Fibroblast of the conjunctiva (primary cell): ENCODE measurements at places on chromosomes 7 and 10.

- no peak for DNase-seq
Measured at GRCh38 chr7:130021105-130021834, 29.9 kb downstream of the ZC3HC1 start.

- DNase-seq = no peak
Measured at GRCh38 chr10:102777711-102778453, 34.1 kb downstream of the WBP1L start.

- DNase-seq = no peak
Measured at GRCh38 chr10:18577823-18578685, 73.3 kb downstream of the NSUN6 start.

- no peak for DNase-seq
Measured at GRCh38 chr7:45116048-45116447, 4.6 kb upstream of the TBRG4 start.

DNA sequence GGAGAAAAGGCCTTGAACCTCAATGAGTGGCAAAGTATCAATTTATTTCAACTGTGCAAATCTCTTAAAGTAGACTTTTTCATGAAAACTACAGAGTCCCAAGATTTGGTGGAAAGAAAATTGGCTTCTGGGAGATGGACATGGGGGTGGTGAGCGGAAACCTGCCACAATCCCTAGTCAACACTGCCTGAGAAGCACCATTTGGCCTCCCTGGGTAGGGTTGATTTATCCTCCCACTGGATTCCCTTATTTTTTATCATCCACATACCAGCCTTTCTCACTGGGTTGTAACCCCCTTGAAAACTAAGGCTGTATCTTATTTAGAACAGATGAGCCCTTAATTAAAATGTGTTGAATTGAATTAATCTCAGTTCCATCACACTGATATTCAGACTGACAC is 101.7 kb upstream of the PTN start:
- DNase-seq = no peak
